ENCODE measurements at places on chromosomes 6 and 20.

- no peak for DNase-seq
Observed at GRCh38 chr6:132865364-132865763, 51.0 kb downstream of the RPS12 start.

DNA sequence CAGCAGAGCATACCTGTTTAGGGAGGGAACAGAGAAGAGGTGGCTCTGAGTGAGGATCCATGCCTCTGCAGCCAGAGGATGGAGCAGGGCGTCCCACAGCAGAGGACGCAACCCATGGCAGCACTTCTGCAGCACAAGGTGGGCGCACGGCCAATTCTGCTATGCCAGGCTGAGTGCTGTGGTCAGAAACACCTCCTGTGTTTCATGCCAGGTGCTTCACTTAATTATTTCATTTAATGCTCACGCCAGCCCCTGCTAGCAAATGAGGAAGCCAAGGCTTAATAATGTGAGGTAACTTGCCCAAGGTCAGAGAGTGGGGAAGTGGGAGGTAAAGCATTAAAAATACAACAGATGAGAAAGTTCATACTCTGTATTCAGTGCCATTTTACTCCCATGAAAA lies 68.5 kb upstream of the PTGIS start:
- no peak for DNase-seq

DNA sequence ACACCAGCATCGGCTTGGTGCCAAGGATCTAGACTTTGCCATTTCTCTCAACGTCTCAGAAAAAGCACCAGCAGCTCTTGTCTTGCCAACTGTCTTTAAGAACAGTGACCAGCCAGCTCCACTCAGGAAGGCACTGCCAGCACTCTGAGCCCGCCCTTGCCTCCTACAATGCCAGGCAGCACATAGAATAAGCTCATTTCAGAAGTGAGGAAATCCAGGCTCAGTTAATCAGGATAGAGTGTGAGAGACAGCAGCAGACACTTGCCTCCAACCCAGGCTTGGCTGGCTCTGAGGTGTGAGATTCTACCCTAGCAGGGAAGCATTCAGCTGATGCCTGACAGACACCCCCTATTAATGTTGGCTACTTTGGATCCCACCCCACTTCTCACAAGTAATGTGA lies 4.3 kb upstream of the SYNDIG1 start:
- no peak for DNase-seq

DNA sequence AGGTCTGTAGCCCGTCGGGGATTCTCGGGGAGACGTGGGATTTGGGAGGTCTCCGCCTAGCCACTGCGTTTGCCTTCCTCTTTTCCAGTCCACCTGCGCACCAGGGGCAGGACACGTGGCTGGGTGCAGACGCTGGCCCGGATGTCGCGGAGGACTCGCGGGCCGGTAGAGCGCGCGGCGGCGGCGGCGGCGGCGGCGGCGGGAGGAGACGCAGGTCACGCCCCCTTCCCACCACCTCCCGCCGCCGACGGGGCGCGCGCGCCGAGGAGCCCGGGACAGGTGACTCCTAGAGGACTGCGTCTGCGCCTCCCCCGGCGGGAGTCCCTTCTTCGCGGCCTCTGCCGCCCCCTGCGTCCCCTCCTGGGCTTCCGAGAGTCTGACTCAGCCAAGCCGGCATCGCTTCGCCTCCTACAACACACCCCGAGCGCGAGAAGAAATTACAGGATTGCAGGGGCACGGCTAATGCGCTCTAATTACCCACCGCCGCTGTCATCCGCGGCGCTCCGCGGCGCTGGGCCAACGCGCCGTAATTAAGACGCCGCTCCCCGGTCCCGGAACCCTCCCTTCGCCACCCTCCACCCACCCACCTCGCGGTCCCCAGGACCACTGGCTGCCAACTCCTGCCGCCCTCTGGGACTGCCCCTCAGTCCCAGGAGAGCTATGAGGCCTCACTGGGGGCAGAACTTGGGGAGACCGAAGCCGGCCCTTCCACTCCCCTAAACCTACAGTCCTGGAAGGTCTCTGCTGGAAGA lies 124.5 kb downstream of the MRPL14 start:
- no peak for DNase-seq

DNA sequence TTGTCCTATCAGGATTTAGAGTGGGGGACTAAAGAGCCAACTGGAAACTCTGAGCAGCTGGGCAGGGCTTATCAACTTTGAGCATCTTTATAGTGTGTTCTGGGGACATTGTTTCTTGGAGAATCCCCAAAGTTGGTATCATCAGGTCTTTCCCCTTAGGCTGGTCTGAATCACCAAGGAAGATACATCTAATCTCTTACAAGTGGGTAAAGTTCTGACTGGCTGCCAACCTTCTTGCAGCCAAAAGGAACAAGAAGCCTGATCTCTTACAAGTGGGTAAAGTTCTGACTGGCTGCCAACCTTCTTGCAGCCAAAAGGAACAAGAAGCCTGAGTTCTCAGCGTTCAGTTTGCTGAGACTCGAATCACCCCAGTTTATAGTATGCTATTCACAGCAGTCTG lies 1.6 kb upstream of the MED23 start:
- DNase-seq = no peak

DNA sequence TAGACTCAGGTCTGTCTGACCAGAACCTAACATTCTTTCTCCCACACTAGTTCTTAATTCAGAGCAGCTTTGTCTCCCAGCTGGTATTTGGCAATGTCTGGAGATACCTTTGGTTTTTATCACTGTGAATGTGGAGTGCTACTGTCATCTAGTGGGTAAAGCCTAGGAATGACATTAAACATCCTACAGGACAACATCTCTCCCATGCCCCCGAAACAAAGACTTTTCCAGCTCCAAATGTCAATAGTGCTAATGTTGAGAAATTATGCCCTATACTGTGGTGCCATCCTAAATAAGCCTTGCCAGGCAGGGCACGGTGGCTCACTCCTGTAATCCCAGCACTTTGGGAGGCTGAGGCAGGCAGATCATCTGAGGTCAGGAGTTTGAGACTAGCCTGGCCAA lies 4.2 kb upstream of the TTPAL start:
- DNase-seq = no peak

DNA sequence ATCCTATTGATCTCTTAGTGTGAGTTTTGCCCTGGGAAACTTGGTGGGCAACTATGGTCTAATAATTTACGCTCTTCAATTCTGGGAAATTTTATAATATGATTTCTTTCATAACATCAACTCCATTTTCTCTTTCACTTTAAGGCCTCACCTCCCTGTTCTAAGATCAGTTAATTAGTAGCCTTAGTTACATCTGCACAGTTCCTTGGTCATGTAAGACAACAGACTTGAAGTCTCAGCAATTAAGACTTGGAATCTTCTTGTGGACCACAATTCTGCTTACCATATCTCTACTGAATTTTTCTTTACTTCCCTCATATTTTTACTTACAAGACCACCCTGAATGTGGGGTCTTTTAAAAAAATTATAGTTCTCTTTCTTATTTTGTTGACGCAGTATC lies 8.7 kb downstream of the ENPP3 start:
- no peak for DNase-seq

- DNase-seq = no peak
Observed at GRCh38 chr6:160137989-160138835, 16.6 kb downstream of the SLC22A1 start.

DNA sequence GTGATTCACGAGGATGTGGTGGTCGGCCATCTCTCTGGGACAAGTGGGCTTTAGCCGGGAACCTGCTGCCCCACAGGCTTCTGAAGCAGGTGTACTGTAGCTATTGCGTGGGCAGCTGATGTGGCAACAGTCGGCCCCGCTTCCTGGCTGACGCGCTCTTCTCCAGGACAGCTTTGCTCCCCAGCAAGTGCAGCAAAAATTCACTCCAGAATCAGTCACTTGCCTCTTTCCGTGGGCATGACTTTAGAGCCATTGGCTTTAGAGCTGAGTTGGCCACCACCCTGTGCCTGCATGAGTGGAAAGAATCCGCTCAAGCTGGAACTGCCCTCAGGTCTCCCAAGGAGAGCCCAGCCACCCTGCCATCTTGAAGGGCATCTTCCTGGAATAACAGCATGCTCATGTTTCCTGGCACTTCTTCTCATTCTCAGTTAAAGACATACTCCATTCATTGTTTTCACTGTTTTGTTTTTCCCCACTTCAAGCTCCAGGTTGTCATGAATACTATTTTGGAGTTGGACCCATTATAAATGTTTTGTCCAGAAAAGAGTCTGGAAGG lies 178.3 kb downstream of the ZDHHC14 start:
- DNase-seq = no peak

- DNase-seq = no peak
Observed at GRCh38 chr20:33351696-33352095, 49.6 kb downstream of the CDK5RAP1 start.

GRCh38 chr20:38985603-38986170 lies 23.5 kb downstream of the DHX35 start:
- DNase-seq = no peak

DNA sequence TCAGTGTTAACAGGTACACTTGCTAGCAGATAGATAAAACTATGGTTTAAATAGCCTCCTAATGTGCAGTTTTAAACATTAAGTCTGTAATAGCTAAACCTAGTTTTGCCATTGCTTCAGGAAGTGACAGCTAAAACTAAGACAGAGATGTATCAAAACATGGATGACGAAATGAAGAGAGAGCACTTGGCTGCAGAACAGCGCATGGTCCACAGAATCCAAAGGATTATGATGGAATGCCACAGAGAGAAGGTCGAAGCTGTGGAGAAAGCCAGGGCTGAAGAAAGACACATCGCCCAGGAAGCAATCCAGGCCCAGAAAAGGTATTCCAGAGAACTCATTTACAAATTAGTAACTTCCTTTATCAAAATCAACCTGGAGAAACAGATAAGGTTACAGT lies 11.6 kb downstream of the C6orf163 start:
- no peak for DNase-seq

DNA sequence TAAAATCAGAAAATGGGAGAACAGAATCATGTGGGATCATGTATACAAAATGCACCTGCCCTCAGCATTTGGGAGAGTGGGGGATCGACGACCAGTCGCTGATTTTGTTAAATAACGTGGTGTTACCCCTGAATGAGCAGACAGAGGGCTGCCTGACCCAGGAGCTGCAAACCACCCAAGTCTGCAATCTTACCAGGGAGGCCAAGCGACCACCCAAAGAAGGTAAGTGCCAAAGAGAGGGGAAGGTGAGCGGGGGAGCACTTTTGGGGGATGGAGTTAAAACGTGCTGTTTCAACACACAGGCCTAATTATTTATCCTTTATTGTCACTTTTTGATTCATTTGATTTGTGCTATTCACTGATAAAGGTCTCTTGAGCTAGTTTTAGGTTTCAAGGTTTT lies 4.1 kb downstream of the ADGRB3 start:
- no peak for DNase-seq

GRCh38 chr6:75735491-75736186 lies 13.4 kb upstream of the MYO6 start:
- DNase-seq = no peak

Data from cortex of kidney (tissue), 1 donor.